ENCODE measurements at places on chromosomes 1 and 21. TPM values are rescaled to one million over a fixed set of nuclear protein-coding genes. Genes with fewer than 3 reads are reported as not detected.

DNA sequence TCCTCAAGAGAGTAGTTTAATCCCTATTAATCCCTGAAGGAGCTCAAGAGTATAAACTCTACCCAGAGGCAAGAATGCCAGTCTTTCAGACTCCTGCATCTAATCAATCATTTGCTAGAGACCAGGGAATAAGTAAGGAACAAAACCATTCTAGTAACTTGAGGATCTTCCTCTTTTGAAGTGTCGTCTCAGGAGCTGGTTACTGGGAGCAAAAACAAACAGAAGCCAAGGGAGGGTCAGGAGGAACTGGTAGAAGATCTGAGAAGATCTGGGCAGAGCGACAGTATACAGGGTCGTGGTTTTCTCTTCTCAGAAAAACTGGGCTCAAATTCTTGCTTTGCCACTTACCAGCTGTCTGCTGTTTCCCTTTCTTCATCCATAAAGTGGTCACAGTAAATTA is 69.3 kb downstream of the RPS6KA1 start:
- no peak for DNase-seq

DNA sequence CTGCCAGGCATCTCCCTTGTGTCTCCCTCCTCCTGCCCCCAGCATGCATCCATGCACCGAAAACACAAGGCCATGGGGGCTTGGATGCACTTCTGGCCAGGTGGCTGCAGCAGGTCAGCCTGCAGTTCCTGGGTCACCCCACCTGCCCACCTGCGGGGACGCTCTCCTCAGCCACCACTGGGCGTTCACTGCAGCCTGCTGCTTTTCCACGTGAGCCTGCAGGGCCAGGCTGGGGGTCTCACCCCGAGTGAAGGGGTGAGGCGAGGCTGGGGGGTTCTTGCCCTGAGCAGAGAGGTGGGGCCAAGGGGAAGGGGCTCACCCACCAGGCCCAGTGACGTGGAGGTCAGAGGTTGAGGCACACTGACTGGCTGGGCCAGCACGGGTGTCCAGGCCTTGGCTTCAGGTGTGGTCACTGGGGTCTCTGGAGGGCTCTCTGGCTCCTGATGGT is 64.6 kb downstream of the WNT9A start:
- no peak for DNase-seq

DNA sequence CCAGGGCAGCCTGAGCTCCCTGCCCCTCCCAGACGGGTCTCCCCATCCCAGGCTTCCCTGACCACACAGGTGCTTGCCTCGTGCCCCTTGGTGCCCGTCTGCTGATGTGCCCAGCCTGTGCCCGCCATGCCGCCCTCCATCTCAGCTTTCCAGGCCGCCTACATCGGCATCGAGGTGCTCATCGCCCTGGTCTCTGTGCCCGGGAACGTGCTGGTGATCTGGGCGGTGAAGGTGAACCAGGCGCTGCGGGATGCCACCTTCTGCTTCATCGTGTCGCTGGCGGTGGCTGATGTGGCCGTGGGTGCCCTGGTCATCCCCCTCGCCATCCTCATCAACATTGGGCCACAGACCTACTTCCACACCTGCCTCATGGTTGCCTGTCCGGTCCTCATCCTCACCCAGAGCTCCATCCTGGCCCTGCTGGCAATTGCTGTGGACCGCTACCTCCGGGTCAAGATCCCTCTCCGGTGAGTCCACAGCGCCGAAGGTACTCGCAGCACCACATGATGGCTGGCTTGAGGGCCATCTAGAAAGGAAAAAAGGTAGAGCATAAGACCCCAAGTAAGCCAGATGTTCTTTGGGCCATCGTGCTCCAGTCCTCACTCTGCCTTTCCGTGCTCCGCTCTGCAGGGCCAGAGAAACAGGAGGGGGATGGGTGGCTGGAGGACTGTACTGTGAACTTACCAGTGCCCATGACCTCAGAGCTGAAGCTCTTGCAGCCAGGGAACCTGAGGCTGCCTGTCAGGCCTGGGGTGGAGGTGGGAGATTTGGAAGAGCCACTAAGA is 1.4 kb downstream of the ADORA1 start:
- no peak for DNase-seq

DNA sequence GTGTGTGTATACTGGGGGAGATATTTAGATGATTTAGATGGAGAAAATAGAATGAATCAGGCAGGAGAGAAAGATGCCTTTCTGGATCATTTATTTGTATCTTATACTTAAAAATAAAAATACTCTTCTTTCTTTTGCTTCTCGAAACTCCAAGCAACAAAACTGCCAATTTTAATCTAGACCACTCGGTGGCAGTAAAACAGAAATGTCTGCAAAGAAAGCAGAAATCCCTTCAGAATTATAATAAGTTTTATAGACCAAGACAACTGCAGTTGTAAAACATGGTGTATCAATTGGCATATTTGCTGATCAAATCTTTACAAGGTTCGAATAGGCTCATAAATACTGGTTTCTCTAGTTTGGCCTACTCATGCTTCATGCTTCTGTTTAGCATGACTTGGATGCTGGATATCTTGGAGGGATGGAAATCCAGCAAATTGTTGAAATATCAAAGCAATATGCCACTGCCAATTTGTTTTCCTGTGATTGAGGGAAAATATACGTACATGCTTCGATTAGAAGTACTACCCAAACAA is 15.1 kb upstream of the C1orf87 start:
- peak; percentile 45 for DNase-seq

GRCh38 chr1:3856923-3857790 is at the start of the genes CEP104 and DFFB:
Gene CEP104 (minus strand): TSS chr1:3857211. CDS start chr1:3852407, 4,804 bp downstream.
Gene DFFB (plus strand): TSS chr1:3857476. CDS start chr1:3857604, 128 bp downstream.
- peak; percentile 99 for DNase-seq

GRCh38 chr1:165852871-165853270 is 25.5 kb downstream of the UCK2 start:
- no peak for DNase-seq

DNA sequence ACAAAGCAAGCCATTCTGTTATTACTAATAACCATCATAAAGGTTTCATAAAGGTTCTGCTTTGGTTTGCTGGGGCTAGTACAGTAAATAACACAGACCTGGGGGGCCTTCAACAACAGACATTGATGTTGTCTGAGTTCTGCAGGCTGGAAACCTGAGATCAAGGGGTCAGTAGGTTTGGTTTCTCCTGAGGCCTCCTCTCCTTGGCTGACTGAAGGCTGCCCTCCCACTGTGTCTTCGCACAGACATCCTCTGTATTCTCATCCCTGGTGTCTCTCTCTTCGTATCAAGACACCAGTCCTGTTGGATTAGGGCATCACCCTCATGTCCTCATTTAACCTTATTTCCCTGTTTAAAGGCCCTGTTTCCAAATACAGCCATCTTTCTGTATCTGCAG is 37.3 kb downstream of the HUNK start:
- no peak for DNase-seq

- peak; percentile 36 for DNase-seq
Observed at GRCh38 chr1:25255706-25256577, 8.7 kb upstream of the RSRP1 start.

- DNase-seq = no peak
Observed at GRCh38 chr1:111369645-111370044, 57.9 kb downstream of the OVGP1 start.

SCAMP3 gene
- total RNA-seq = 69.7 TPM

S100B gene
- not detected for total RNA-seq

KCNJ9 gene
- total RNA-seq = not detected

CFAP141 gene
- total RNA-seq = not detected

PTPN7 gene
- 39.2 TPM for total RNA-seq

ITLN2 gene
- not detected for total RNA-seq

ZNF697 gene
- not detected for total RNA-seq

Data from Karpas-422 (cell line).